ENCODE measurements at places on chromosomes 11 and 22. TPM values are rescaled to one million over a fixed set of nuclear protein-coding genes. Genes with fewer than 3 reads are reported as not detected.

Gene HYOU1
- total RNA-seq, result 162 TPM

- DNase-seq, result no peak
These were observed 8.0 kb upstream of the MMP10 start for GRCh38 chr11:102788334-102788995.

DNA sequence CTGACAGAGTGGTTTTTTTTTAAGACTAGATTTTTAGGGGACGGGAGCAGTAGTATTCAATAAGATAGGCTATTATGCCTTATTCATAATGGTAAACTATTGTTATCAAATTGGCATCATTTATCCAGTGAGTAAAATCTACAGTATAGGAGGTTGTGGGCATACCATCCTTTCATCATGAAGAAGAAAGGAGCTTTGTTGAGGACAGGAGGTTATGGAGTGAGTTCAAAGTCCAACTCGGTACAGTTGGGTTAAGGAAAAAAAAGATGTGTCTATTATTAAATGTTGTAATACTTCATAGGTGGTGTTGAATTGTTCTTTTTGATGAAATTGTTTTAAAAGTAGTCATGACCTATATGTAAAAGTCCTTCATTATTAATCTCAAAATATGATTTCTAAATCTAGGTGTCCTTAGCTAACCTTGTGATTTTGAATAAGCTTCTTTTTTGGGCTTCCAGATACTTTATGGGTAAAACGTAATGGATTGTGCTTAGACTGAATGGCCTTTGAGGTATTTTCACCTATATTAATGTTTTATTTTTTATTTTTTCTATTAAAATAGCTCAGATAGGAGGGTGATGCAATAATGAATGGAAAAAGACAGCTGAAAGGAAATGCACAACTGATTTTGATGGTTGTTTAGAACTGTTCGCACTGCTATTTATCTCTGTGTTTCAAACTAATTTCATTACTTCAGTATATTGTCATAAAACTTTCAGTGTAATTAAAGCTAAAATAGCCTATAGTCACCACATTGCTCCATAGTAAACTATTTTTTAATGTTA is 15.3 kb upstream of the CNTF start:
- no peak for DNase-seq

Gene A4GALT
- 5.8 TPM for total RNA-seq

DNA sequence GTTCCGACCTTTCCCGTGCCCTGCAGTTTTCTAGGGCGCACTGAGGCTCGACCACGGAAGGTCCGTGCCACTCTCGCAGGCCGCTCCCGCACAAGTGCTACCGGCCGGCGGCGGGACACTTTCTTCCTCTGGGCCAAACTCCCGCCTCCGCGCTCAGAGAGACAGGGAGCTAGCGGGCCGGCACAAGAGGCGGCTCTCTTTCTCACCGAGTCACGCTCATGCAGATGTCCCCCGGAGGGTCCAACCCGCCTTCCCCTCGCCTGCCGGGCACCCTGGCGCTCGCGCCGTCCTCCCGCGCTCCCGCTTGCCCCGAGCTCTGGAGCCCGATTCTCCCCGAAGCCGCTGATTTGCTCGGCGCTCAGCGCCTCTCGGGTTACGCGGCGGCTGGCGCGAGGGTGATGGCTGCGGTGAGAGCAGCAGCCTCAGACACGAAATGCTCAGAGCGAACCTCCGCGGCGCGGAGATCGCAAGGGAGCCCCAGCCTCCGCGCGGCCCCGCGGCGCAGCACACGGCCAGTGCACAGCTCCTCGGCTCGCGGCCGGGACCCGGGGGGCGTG is 1.0 kb downstream of the LMO1 start:
- peak; percentile 38 for DNase-seq

- DNase-seq, result no peak
These were observed 47.8 kb downstream of the C2CD3 start for GRCh38 chr11:74123008-74123448.

GRCh38 chr11:17445240-17445795 is 31.3 kb downstream of the ABCC8 start:
- no peak for DNase-seq

GRCh38 chr22:31477329-31477728 is 12.3 kb downstream of the EIF4ENIF1 start:
- DNase-seq, result no peak

DNA sequence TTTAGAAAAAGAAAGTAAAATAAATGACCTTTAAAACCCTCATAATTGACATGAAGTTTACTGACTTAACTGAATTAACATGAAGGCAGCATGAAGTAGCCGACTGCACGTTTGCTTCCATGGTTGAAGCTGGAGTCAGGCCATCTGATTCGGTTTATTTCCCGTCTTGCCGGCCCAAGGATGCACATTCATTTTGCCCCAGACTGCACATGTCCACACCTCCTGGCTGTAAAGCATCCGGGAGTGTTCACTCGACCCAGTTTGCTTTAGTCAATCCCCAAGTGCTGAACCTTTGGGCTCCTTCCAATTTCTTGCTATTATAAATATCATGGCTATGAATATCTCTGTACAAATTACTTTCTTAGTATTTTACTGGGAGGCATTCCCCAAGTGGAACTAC is 17.7 kb upstream of the TUB start:
- DNase-seq, result no peak

Gene LDHAL6A
- total RNA-seq, result not detected

Gene GLB1L3
- total RNA-seq, result not detected

DNA sequence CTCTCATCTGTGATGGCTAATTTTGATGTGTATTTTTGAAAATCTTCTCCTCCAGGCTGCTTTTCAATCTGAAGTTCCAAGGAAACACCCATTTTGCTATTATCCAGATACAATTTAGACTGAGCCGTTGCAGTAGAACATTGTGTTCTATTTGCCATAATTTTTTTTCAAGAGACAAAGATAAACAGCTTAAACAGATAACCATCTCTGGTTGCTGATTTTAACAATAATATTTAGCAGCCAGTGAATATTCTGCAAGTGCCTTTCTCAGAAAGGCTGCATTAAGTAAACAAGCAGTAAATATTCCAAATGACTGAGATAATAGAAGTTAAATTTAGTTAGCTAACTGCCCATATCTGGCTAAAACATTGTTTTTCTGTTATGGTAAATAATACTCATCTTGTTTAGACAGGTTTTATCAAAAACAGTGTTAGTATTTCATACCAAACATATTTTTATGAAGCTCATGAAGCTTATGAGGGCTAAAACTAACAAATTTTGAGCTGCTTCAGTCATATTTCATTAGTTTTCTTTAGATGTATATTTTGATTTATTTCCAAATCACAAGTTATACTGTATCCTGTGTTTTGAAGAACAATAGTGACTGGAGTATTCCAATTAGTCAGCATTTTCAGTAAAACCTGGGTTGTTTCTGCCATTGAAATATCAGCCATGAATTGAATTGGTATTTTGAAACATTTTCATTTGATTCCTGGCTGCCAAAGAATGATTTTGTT is 206.7 kb downstream of the SBF2 start:
- DNase-seq, result no peak

Gene RASSF10
- not detected for total RNA-seq

- DNase-seq, result no peak
These were observed 10.4 kb upstream of the AGBL2 start for GRCh38 chr11:47725442-47726117.

GRCh38 chr11:64078284-64078683 is 42.6 kb downstream of the FLRT1 start:
- no peak for DNase-seq

Gene SCN4B
- total RNA-seq, result 0.74 TPM

DNA sequence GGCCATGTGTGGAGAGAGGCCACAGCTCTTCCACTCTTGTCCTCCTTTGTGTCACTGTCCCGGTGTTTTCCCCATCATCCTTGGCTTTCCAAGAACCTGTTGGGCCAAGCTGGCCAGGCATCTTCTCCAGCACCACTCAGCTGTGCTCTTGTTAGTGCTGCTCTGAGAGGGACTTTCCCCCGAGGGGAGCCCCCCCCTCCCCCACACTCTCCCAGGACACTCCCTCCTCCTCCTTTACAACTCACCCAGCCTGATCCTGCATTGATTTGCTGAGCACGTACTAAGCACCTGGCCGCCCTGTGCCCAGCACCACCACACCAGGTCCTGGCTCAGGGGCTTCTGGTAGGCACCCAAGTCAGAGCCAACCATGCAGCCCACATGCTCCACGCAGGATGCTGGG is 13.2 kb downstream of the TP53AIP1 start:
- DNase-seq, result no peak
